ENCODE measurements at places on chromosomes 5 and 9. TPM values are rescaled to one million over a fixed set of nuclear protein-coding genes. Genes with fewer than 3 reads are reported as not detected.

Gene TUSC1
- not detected for total RNA-seq

Gene CARD9
- 0.50 TPM for total RNA-seq

GRCh38 chr5:102753889-102754766 is 977 bp upstream of the PAM start:
- peak overlapping the region; percentile 49 for H3K27ac ChIP-seq
- peaks cover 15% of the 10 kb centered on the region for H3K27me3 ChIP-seq
- peaks cover 22% of the 10 kb centered on the region for H3K4me1 ChIP-seq
- no peak for DNase-seq
- H3K4me3 ChIP-seq = peak overlapping the region; percentile 84
- peaks cover 1% of the 10 kb centered on the region for H3K36me3 ChIP-seq

- peak; percentile 63 for DNase-seq
- peak overlapping the region; percentile 89 for H3K4me3 ChIP-seq
- no peaks in the 10 kb centered on the region for H3K27me3 ChIP-seq
- H3K4me1 ChIP-seq = peaks cover 66% of the 10 kb centered on the region
Measured at GRCh38 chr5:177303925-177304391, 359 bp downstream of the PRELID1 start.

DNA sequence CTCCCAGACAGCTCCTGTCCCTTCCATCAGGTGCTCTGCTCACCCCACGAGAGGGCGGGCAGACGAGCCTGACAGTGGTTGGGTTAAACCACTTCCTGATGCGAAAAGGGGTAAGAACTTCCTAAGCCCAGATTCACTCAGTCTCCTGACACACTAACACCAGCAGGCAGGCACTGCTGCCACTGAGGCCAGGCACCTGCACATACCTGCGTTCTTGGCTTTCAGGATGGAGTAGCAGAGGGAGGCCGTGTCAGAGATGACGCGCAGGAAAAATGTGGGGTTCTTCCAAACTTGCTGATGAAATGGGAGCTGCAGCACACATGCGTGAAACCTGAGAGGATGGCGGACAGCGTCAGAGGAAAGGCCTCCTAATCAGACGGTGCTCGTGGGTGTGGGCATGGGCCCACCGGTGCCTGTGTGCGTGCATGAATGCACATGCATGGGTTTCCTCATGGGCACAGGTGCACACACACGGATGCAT is 29.9 kb downstream of the SLC6A18 start:
- H3K4me1 ChIP-seq = peaks cover 16% of the 10 kb centered on the region
- peak; percentile 74 for DNase-seq
- H3K4me3 ChIP-seq = no peak overlapping the region
- H3K36me3 ChIP-seq = no peaks in the 10 kb centered on the region
- H3K27ac ChIP-seq = no peak overlapping the region

DNA sequence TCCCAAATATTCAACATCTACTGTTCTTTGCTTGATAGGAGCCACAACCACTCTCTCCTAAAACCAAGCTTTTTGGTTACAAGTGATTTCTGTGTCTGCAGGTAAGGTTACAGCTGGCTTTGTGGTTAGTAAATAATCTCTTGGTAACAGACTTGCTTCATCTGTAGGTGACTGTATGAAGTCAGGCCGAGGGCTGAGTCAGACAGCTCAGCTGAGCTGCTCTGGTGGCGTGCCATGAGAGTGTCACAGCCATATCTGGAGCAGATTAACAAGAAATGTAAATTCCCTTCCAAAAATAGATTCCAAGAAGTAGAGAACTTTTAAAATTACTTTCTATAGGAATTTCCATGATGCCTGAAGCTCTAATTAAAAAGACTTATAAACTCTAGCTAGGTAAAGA is 23.7 kb upstream of the TAS2R1 start:
- no peaks in the 10 kb centered on the region for H3K27me3 ChIP-seq
- H3K4me3 ChIP-seq = no peak overlapping the region
- DNase-seq = no peak
- H3K27ac ChIP-seq = no peak overlapping the region

DNA sequence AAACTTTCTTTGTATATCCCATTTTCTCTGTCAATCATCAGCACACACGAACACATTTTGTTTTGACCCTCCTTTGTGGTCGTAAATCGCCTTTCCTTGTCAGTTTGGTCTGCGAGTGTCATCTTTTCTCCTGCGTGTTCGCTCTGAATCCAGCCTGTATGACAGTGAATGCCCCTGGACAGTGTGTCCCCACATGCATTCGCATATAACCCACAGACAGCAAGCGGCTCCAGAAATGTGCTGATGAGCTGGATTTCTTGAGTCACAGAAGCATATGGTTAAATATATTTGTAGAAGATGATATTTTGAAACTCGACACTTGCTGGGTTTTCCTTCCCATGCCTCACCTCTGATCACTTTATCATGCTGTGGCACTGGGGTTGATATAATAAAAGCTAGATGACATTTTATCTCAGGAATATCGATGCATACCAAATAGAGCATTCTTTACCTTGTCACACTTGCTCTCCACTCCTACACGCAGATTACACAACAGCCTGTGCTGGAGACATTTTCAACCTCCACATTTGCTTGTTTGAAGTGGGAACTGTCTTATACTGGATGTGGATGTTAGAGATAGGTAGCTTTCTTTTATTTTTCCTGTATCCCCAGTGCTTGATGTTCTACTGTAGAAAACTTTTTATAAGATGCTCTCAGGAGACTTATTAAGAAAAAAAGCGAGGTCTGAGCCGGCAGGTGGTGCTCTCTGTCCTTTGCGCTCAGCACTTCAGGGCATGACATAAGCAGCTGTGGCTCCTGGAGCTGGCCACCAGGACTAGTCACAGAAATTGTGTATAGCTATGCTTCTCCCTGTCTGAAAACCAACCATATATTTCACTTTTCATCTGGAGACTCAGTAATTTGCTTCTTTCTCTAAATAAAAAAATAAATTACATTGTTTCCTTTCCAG is 215.1 kb downstream of the SH3GL2 start:
- no peak overlapping the region for H3K27ac ChIP-seq
- H3K36me3 ChIP-seq = no peaks in the 10 kb centered on the region
- no peaks in the 10 kb centered on the region for H3K4me1 ChIP-seq
- H3K27me3 ChIP-seq = no peaks in the 10 kb centered on the region
